ENCODE measurements at places on chromosomes 2 and 18.

DNA sequence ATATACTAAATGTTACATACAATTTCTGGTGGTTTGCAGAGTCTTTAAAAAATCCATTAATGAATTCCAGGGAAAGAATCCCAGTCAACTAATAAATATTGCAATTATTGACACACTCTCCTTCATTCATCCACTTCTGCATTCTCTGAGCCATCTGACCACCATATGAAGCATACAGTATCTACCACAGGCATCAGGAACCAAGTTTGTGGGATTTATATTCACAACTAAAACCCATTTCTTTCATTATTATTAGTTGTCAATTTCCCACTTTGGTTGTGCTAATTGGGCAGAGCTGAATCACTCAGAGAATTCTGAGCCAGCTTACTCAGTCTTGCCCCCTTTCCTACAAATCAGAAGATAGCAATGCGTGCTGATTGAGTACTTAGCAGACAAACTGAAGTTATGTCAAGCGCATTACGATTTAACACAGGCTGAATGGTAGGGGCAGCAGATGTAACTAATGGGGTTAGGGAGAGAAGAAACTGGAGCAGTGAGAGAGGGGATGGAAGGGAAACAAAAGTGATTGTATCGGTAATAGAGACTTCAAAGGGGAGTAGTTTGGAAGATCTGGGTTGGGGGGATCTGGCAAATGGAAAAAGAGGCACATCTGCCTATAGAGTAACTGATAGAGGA is 52.3 kb downstream of the ZEB2 start:
- no peak for DNase-seq

- no peak for DNase-seq
Observed at GRCh38 chr18:78643004-78643403, 336.6 kb upstream of the SALL3 start.

GRCh38 chr2:60963190-60963589 is 54.3 kb upstream of the PEX13 start:
- DNase-seq = no peak

DNA sequence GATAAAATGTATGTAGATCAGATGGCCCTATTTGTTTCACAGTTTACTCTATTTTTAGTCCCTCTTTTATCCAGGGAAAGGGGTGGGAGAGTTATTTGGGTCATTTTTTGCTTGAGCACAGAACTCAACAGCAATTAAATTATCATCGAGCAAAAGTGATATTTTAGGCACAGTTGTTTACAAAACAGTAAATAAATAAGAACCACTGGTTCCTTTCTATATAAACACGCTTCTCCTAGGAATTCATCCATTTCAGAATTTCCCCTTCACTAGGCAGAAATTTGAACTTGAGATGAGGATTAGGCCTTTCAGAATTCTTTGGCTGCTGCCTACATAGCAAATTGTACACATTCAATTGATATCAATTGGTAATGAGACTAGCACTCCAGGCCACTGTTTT is 812.4 kb downstream of the CNTNAP5 start:
- DNase-seq = no peak

DNA sequence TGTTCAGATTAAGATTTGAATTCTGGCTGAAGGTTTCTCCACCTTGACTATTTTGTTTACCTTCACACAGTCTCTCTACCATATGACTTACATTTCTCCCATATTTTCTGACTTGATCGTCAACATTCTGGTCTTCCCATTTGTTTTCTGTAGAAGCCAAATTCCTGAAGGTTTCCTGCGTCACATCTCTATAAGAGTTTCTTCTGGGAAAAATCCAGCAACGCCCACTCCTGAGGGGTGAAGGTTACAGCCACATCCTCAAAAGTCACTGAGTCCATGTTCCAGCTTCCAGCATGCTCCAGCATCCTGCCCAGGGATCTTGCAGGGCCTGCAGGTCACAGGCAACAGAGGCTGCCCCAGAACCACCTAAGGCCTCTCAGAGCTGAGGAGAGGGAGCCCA is 47.5 kb downstream of the NBEAL1 start:
- DNase-seq = no peak

All from brain pericyte (primary cell).